EH (cell line): ENCODE measurements at places on chromosomes 7 and 10.

GRCh38 chr10:43870968-43871439, 222.3 kb upstream of the ZNF32 start:
- no peak for DNase-seq

- DNase-seq = no peak
These were observed 88.8 kb upstream of the TMEM26 start for GRCh38 chr10:61541960-61542359.

GRCh38 chr7:133977409-133978274, 149.5 kb upstream of the LRGUK start:
- no peak for DNase-seq

DNA sequence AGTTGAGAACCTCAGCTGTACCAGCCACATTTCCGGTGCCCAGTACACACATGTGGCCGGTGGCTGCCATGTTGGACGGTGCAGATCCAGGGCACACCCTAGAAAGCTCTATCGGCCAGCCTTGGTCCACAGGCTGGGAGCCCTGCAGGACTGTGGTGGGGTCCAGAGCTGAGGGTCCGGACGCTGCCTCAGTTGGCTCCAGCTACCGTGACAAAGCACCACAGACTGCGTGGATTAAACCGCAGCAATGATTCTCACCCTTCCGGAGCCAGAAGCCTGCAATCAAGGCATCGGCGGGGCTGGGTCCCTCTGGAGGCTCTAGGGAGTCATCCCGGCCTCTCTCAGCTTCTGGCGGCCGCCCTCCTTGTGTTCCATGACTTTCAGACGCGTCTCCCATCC, 50.1 kb downstream of the PDGFA start:
- DNase-seq = no peak

GRCh38 chr7:120920591-120921274, 29.8 kb upstream of the ING3 start:
- DNase-seq = no peak

DNA sequence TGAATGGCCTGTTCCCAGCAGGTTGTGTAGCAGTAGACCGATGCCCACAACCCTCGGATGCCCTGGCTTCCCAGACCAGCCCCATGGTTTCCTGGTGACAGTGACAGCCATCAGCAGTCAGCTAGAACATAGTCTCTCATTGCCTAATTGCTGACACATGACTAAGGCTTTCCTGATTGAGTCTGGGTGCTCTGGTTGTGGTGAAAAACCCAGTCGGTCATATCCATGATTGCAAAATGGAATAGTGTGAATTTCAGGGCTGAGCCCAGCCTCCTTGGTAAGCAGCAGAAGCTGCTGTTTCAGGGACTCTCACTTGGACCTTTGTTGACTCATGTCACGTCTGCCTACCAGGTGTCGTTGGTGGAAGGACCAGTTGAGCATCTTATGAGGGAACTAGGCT, 36.6 kb downstream of the POR start:
- DNase-seq = peak; percentile 83

DNA sequence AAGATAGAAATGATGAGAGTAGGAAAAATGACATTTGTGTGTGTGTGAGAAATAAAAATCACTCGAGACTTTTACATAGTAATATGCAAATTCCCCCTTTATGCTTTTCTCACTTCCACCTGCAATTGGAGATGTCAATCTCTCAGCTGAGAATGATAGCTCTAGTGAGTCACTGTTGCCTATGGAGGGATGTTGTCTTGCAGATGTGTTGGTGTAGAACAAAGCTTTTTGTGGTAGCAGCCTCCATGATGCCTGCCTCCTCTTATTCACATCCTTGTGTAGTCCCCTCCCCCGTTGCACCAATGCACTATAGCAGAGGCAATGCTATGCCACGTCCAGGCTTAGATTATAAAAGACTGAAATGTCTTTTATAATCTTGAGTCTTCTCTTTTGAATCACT, 33.8 kb downstream of the SPAG6 start:
- DNase-seq = no peak

GRCh38 chr7:73985737-73986141, 42.2 kb upstream of the ELN start:
- DNase-seq = no peak

GRCh38 chr10:112722758-112723157, 227.3 kb upstream of the TCF7L2 start:
- DNase-seq = no peak

DNA sequence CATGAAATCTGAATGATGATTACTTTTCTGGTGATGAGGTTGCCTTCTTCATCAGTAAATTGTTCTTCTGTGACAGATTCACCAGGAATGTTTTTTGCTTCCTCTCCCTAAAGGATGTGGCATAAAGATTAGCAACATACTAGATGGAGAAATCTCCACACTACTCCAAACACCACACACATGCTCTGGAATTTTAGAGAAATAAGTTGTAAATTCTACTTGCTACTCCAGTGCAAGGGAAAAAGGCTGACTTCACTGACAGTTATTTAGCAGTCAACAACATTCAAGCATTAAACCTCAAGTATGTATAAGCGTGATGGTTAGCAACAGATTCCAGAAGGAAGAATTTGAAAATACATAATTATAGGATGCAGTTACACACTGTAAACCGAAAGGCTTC, 137.9 kb upstream of the CCDC6 start:
- DNase-seq = peak; percentile 28

DNA sequence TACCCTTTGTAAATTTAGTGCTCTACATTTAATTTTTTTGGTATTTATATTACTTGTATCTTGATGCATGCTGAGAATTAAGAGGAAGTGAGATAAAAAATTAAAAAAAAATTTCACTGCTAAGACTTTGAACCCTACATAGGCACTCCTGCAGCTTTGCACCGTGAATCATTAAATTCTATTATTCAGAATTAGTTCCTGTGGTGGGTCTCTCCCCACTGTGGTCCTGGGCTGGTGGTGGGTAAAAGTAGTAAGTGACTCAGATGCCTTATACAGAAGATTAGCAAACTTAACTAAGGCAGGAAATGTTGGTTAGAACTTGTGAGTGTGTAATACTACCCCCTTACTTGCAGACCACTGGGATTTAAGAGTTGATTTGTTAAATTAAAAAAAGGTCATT, 72.6 kb downstream of the AP3M1 start:
- peak; percentile 76 for DNase-seq

DNA sequence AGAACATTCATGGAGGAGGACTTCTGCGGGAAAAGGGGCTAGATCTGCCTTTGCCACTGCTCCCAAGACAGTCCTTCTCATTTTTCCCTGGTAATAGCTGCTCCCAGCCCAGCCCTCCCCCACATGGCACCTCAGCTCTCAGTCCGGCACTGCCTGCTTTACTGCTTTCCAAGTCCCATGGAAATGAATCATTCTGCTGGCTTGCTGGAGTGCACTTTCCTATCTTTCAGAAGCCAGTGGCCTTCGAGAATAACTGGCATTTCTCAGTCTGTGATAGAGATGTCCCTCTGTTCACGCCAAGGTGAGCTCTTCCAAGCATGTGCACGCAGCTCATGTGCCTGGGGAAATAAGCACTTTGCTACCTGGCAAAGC, 61.4 kb downstream of the SYPL1 start:
- DNase-seq = peak; percentile 82

DNA sequence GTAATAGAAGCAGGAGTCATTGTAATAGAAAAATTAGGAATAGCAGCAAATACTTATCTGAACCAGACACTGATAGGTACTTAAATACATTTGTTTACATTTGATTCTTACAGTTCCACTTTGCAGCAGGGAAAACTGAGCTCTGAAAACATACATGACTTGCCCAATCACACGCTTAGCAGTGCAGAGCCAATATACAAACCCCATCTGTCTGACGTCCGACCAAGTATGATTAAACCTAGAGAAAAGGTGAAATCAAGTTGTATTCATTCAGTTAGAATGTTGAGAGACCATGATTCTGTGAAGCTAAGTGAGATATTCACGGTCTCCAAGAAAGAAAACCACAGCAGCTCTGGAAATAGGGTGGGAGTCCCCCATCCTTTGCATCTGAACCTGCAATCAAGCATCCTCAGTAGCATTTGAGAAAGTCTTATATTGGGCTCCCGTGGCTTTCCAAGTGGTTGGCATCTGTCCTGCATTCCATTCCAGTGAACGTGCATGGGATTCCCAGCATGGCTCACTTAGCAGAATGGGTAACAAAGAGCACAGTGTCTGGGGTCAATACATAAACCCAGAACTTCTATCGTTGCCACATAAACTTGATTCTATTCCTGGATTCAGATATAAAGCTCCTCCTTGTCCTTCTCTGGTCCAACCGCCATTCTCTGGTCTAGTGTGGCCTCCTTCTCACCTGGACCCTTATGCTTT, 148.7 kb upstream of the RSU1 start:
- peak; percentile 98 for DNase-seq

DNA sequence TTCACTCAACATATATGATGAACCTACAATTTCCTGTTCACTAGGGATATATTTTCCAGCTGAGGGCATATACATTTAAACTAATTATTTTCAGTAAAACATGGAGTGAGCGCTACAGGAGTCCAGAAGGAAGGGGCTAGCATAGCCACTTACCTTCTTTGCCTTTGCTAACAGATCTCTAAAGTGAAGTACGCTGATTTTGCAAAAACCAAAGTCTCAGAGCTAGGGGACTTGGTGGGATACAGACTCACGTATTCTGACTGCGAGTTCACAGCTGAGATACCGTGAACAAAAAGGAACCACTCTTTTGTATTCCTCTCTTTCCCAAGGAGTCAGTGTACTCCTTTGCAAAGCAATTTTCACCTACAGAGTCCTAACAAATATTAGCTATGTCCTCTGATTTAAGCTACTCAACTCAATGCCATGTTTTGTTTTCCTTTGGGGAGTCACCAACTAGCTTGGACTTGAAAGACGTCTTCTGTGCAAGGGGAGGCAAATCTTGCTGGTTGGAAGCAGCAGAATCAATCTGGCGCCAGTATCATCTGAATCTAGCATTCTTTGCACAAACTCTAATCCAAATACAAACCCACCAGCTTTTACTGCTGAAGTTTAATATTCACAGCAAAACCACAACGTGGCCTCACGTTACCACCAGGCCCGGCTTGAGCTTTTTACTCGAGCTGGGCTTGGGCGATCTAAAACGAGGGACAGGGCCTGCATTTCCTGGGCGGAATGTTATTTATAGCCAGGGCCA, 657 bp downstream of the CDNF start:
- no peak for DNase-seq

- no peak for DNase-seq
These were observed 172.8 kb upstream of the AKR1E2 start for GRCh38 chr10:4653160-4653559.

DNA sequence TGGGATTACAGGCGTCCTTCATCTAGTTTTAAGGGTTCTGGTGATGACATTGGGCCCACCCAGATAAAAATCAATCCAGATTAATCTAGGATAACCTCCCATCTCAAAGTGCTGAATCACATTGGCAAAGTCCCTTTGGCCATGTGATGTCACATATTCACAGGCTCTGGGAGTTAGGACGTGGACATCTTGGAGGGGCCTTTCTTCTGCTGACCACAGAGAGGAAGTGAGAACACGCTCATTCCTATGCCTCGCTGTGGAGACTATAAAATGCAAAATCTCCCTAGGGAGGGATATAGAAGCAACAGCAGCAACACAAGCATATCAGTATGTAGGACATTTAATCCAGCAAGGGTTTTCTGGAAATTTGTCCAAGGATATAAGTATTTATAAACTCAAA, 266.0 kb upstream of the PITRM1 start:
- peak; percentile 23 for DNase-seq

DNA sequence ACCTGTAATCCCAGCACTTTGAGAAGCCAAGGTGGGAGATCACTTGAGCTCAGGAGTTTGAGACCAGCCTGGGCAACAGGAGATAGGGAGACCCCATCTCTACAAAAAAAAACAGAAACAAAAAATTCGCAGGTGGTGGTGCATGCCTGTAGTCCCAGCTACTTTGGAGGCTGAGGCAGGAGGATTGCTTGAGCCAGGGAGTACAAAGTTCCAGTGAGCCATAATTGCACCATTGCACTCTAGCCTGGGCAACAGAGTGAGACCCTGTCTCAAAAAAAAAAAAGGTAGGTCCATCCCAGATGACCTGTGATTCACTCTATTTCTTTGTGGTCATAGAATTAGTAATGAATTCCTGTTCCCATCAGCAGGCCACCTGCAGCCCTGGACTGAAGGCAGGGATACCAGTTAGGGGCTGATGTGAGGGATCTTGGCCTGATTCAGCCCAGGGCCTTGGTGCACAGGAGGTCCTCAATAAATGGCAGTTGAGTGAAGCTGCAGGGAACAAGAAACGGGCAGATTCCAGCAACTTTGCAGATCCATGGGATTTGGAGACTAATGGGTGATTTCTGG, at the start of gene MYH16:
Gene MYH16, plus strand, starts transcription at position 364 of the 570 bp plus-strand sequence.
- DNase-seq = no peak

DNA sequence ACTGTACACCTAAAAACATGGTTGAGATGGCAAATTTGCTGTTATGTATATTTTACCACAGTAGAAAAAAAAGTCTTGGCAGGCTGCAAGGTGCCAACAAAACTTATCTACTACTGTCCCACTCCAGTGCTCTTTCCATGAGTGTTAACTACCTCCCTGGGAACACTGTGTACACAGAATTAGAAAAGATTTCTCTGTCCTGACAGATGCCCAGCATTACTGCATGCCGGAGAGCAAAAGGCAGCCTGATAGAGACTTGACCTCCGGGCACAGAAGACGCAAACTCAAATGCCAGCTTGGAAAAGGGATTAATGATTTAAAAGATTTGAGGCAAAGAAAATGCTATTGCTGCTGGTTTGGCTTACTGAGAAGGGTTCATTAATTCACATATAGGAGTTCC, 228.8 kb downstream of the TMEM178B start:
- no peak for DNase-seq

DNA sequence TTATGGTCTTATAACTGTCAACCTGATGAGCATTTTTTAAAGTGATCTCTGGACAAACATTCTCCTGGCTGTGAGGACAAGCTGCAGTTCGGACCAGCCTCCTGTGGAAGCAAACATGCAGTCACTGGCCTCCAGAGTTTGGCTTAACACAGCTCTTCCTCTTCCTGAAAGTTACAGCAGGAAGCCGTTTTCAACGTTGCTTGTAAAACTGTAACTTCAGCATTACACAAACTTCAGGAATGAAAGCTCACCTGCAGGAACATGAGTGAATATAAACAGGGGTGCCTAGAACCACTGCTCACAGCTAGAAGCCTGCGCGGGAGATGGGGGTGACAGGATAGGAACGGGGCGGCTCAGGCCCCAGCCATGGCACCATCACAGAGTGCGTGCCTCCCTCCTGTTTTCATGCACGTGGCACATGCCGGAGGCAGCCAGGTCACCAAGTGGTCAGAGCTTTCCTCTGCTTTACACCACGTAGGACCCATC, 292.9 kb upstream of the PITRM1 start:
- DNase-seq = peak; percentile 42

DNA sequence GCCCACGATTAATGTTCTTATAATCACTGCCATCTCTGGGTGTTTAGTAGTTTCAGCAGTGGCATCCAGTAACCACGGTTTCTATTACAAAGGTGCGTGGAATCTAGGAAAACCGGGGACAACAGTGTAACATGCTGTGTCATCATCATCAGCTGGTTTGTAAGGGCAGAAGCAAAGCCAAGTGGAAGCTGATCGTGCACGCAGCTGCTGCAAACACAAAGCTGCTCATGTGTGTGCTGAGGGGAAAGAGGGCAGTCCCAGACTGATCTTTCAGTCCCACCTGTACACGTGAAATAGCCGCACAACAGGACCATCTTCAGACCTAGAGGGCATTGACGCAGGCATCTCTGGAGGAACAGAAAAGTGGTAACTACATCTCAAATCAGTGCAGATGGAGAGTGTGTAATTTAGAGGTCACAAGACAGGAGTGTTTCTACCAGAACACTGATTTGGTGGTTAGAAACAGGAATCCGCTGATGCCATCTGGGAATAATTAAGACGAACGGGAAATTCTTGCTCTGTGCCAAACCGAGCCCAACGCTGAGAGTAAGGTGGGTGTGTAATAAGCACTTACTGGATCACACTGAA, 13.4 kb downstream of the ANKRD16 start:
- DNase-seq = peak; percentile 94

GRCh38 chr7:13988065-13988464, 1.4 kb downstream of the ETV1 start:
- peak; percentile 1 for DNase-seq
